ENCODE measurements at places on chromosomes 2 and 18.
A peak's percentile ranks its signal among the peaks of the same experiment; 100 is the strongest.

DNA sequence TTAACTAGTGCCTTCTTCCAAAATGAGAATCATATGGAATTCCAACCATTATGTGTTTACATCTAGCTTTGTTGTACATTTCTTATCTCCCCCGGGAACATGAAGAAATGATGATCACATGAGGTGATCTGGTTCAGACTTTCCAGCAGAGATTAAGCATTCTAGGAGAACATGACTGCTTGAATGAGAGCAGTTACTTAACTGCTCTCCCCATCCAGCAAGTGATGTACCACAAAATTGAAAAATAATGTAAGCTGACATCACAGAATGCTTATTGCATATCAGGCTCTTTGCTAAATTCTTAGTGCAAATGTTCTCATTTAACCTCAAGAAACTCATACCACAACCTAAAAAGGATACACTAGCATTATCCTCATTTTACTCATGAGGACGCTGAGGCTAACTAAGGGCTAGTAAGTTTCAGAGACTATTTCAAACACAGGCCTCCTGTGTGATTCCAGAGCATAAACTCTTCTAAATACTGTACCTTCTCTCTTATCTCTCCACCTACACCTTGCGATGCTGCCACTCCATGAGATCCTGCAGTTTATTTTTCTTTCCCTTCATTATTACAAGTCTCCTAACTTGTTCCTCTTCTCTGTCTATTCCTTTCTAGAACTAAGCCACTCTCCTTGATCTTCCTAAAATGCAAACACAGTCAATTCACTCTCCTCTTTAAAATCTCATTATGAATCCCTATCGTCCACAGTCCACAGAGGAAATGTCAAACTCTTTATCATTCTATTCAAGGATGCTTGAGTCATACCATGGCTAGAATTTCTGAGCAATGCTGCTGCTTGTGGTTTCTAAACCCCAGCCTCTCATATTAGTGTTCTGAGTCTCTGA, 1224.8 kb upstream of the ZEB2 start:
- peak; percentile 85 for DNase-seq

DNA sequence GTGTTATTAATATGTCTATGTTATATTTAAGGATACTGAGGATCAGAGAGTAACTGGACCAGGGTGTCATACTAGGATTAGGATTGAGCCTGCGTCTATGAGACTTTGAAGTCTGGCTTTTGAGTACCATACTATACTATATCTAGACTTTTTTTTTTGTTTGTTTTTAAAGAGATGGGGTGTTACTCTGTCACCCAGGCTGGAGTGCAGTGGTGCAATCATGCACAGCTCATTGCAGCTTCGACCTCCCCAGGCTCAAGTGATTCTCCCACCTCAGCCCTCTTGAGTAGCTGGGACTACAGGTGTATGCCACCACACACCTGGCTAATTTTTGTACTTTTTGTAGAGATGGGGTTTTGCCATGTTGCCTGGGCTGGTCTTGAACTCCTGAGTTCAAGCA, 66.2 kb upstream of the MAP4K3 start:
- no peak for DNase-seq

- no peak for DNase-seq
Measured at GRCh38 chr2:240704651-240705050, 13.0 kb downstream of the AQP12A start.

- no peak for DNase-seq
Measured at GRCh38 chr2:210519594-210519993, 36.8 kb upstream of the CPS1 start.

DNA sequence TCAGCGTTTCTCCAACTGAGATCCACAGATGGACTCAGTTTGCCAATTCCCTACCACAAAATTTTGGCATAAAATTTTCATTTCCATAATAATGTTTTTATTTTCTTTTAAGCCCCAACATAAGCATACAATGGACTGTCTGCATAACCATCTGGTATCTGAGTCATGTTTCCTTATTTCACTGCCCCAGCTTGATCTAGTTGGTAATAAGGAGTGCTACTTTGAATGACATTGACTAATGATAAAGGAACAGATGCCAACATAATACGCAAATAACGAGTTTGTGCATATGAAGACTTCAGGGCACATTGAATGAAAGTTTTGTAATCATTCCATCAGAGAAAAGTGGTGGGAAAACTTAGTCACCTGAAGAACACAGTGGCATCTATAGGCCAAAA, 8.8 kb upstream of the MBD2 start:
- peak; percentile 31 for DNase-seq

GRCh38 chr2:57549642-57550102, 496.9 kb upstream of the VRK2 start:
- DNase-seq: peak; percentile 0

DNA sequence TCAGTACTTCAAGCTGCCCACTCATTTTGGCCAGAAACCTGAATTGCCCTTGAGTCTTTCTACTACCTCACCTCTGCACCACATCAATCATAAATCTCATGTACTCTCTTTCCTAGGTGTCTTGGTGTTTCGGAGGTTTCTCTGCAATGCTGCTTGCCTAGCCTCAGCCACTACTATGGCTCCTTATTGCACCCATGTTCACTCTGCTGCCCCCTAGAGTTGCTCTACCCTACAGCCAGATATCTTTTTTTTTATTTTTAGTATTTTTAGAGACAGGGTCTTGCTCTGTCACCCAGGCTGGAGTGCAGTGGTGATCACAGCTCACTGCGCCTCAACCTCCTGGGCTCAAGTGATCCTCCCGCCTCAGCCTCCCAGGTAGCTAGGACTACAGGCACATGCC, 413.0 kb downstream of the PTPRM start:
- no peak for DNase-seq

DNA sequence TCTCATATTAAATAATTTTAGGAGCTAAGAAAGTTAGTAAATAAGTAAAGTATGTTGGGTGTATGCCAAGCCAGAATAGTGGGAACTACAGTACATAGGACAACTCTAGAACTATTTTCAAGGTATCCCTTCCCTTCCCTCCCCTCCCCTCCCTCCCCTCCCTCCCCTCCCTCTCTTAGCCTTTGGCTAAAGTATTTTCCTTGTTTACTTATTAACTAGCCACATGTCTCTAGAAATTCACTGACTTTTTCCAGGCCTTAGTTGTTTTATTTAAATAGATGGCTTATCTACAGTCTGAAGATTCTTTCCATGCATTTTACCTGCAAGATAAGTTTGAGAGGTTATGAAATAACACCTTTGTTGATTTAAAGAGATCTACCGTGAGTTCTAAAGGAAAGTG, 402.1 kb downstream of the PARD3B start:
- DNase-seq: no peak

- no peak for DNase-seq
Measured at GRCh38 chr2:222576171-222577081, 79.5 kb downstream of the FARSB start.

GRCh38 chr2:170969030-170969429, 40.0 kb downstream of the GORASP2 start:
- DNase-seq: no peak

DNA sequence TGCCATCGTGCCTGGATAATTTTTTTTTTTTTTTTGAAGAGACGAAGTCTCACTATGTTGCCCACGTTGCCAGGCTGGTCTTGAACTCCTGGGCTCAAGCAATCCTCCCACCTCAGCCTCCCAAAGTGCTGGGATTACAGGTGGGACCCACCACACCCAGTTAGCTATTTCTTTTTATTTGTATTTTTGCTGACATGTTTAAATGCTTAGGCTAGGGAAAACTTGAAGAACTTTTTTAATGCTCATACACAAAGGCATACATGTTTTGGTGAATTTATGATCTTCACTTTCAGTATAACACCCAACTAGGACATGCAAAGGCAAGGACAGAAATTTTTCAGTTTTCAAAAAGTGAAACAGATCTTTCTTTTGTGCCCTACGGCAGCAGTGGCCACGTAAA, 9.9 kb downstream of the L3MBTL4 start:
- no peak for DNase-seq

GRCh38 chr2:31347750-31348149, 66.8 kb downstream of the XDH start:
- DNase-seq: peak; percentile 95

- DNase-seq: no peak
Measured at GRCh38 chr2:162824304-162824703, 14.3 kb downstream of the KCNH7 start.

DNA sequence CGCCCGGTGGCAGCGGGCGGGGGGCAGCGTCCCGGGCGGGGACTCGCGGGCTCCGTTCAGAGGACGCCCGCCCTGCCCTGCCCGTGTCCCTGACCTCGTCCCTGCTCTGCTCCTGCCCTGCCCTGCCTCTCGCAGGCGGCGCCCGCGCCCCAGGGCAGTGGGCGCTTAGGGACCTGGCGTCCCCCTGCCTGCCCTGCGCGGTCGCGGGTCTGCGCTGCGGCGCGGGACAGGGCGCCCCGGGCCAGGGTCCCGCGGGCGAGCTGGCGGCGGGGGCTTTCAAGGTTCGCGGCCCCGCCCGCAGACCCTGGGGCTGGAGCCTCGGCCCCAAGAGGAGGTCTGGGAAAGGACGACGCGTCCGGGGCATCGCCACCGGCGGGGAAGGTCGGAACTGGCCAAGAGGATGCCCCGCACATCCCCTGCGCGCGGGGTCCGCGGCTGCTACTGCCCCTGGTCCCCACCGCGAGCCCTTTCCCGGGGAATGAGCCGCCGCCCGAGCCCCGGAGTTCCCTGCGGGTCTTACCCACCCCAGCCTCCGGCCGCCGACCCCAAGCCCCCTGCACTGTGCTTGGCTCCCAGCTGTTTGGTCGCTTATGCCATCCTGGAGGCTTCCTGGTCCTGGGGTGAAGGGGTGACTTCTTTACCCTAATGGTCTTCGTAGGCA, 679 bp downstream of the RNF144A start:
- DNase-seq: no peak

DNA sequence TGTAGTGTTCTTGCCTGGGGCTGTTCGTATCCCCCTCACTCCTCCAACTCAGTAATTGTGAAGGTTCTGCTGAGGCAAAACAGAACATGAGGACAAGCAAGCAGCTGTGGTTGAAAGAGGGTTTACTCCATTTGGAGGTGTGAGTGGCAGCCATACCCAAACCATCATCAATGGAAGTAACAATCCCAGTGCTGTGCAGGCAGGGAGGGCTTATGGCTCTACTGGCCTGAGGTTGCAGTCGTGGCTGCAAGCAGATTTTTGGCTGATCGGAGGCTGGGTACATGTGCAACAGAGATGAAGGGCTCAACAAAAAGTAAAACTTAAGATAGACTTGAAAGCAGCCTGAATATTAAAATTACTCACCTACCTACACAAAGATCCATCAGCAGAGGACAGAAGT, 13.2 kb downstream of the SRSF7 start:
- no peak for DNase-seq

DNA sequence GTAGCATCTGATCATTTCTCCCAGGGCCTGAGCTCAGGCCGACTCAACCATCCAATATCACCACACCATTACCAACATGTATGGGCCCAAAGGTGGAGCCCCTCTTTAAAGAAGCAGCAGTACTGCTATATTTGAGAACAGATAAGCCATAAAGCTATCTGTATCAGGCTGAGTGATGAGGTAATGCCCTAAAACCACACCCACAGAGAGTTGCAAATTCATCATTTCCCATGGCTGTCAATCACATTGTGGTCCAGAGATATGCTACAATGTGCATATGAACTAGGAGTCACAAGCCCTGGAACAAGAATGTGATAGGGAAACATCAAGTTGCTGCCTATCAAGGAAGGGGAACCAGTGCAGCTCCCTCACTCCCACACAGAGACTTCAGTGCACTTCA, 52.6 kb upstream of the GALNT13 start:
- DNase-seq: no peak

DNA sequence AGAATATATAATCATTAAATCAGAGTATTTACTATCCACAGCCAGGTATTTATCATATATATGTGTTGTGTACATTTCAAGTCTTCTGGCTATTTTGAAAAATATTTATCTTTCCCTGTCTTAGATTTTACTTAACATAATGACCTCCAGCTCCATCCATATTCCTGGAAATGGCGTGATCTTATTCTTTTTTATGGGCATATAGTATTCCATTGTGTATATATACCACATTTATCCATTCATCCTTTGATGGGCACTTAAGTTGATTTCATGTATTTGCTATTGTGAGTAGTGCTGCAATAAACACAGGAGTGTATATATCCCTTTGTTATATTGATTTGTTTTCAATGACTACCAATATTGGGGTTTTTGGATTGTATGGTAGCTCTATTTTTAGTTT, 6.6 kb downstream of the GCC2 start:
- DNase-seq: no peak

- DNase-seq: no peak
Measured at GRCh38 chr2:107543793-107544192, 282.9 kb upstream of the RGPD4 start.

GRCh38 chr2:96260387-96261260, 5.2 kb downstream of the TMEM127 start:
- peak; percentile 93 for DNase-seq

GRCh38 chr2:221124532-221125240, 447.4 kb downstream of the EPHA4 start:
- DNase-seq: no peak

DNA sequence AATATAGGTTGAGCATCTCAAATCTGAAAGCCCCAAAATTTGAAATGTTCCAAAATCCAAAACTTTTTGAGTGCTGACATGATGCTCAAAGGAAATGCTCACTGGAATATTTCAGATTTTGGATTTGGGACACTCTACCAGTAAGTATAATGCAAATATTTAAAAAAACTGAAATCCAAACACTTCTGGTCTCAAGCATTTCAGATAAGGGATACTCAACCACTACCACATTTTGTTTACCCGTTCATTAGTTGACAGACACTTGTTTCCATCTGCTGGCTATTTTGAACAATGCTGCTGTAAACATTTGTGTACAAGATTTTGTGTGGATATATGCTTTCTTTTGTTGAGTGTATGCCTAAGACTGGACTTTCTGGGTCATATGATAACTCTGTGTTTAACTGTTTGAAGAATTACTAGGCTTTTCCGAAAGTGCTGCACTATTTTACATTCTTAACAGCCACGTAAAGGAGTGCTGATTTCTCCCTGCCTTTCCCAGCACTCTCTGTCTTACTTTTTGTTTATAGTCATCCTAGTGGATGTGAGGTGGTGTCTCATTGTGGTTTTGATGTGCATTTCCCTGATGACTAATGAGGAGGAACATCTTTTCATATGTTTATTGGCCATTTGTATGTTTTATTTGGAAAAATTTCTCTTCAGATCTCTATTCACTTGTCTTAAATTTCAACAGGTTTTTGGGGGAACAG, 19.5 kb upstream of the DCDC2C start:
- DNase-seq: no peak

DNA sequence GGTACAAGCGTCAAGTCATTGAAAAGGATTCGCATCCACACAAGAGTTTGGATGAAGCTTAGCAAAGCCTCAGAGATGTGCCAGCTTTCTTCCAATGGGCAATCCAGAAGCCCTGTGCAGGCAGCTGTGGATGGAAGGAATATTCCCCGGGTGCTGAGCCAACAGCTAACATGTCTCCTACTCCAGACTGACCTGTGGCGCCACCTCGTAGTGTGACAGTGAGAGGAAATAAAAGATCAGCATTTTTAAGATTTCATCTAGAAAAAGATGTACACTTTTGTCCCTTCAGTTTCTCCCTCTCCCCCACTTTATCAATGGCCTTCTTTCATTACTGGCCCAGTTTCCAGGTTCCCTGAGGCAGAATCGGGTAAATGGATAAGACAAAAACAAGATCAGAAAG, 48.9 kb upstream of the SPATS2L start:
- DNase-seq: no peak

- peak; percentile 22 for DNase-seq
Measured at GRCh38 chr18:74499633-74500032, 3.5 kb downstream of the CNDP2 start.

Data from foreskin fibroblast (primary cell).